ENCODE measurements at places on chromosomes 4 and X.

- no peak for DNase-seq
Measured at GRCh38 chrX:101383679-101384205, 2.2 kb downstream of the BTK start.

DNA sequence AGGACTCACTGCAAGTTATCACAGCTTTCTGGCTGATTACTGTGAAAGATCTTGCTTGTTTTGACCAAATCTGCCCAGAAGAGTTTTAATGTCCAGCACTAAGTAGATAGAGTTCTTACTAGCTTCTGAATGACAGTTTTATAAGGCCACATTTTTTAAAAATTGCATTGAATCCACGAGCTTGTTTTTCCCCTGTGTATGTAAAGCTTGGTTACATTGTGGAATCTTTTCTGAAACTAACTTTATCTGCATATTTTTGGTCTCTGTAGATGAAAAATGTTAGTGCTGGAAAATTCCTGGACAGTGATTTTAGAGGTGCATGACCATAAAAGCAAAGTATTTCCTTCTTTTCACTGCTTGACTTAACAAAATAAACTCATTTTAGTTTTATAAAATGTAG, 650.3 kb upstream of the FAM241A start:
- DNase-seq, result no peak

- DNase-seq, result no peak
Measured at GRCh38 chr4:152115794-152116193, 355.0 kb upstream of the GATB start.

DNA sequence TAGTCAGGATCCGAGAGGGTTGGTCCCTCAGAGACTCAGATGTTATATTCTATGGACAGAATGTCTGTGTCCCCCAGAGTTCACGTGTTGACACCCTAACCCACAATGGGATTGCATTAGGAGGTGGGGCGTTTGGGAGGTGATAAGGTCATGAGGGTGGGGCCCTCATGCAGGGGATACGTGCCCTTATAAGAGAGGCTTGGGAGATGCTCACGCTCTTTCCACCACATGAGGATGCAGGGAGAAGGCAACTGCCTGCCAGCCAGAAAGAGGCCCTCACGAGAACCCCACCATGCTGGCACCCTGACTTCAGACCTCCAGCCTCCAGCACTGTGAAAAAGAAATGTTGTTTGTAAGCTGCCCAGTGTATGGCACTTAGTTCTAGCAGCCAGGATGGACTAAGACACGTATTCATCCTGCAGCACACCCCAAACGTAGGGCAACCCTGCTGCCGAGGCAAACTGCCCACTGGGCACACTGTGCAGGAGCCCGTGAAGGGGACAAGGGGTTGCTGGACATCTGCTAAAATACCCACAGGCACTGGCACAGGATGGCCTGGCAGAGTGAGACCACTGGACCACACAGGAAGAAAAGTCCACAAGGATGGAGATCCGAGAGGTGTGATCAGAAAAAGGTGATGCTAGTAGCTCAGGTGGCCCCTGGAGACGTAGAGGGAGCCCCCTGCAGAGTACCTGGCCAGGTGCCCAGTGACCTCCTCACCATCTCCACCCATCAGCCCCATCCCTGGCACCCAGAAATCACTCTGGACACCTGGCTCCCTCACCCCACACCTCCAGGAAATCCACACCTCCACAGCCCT, 62.7 kb downstream of the HTRA3 start:
- no peak for DNase-seq

All from tibial nerve (tissue), 4 donors.